ENCODE measurements at places on chromosomes 5 and 9. TPM values are rescaled to one million over a fixed set of nuclear protein-coding genes. Genes with fewer than 3 reads are reported as not detected.

DNA sequence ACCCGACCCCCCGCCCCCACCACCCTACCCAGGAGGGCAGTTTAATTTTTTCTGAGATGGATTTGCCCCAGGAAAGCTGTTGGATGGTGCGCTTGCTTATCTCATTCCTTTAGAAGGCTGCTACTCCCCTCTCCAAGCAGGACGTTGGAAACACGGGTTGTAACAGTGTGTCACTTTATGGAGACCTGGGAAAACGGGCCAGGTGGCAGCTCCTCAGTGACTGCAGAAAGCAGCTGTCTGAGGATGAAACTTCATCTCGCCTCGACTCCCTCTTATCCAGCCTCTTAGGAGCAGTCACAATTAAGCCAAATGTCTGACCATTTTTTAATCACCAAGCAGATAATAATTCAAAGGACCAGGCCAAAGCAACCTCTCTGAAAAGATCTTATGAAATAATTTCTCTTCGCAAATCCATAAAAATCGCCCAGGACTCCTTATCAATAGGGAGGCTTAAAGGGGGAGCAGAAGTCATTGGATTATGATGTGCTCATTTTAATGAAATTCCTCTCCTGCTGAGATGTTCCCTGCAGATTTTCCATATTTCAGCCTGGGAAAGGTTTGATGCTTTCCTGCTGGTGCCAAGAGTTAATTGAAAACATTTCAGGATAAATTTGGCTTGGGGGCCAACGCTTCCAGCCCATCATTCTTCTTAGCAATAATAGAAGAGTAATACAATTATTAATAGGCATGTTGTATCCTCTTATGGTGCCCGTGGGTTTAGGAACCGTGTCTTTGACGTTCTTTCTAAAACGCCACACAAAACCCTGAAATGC lies 26.0 kb downstream of the GAS1 start:
- DNase-seq: no peak

GRCh38 chr9:4662989-4663792 lies 1.1 kb downstream of the PLPP6 start:
- peak; percentile 7 for DNase-seq

DNA sequence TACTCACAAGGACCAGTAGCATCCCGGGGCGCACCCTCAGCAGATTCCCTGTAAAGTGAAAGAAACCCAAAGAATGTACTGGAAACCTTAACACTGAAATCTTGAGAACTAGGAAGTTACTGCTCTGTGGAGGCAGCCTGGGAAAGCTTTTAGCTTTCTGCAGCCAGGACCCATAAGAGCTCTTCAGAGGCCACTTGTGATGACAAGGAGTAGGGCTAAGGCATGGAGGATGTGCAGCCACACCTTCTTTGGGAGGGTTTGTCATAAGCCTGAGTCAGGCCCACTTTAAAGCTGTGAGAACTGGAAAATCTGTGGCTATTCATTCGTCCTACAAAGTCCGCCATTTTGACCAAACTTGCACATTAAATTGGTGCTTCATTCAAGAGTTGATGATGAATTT lies 291.1 kb upstream of the TLE4 start:
- DNase-seq: no peak

GRCh38 chr5:17402289-17403121 lies 95.5 kb upstream of the TAF11L2 start:
- DNase-seq: no peak

Gene GFI1B
- 1.1 TPM for total RNA-seq
